ENCODE measurements at places on chromosomes 7 and 10. TPM values are rescaled to one million over a fixed set of nuclear protein-coding genes. Genes with fewer than 3 reads are reported as not detected.

- no peaks in the 10 kb centered on the region for H3K27me3 ChIP-seq
- no peak overlapping the region for H3K4me3 ChIP-seq
- no peak overlapping the region for H3K27ac ChIP-seq
- no peaks in the 10 kb centered on the region for H3K4me1 ChIP-seq
- no peak for DNase-seq
Observed at GRCh38 chr7:26136831-26137230, 15.2 kb upstream of the NFE2L3 start.

- no peaks in the 10 kb centered on the region for H3K27me3 ChIP-seq
- H3K4me3 ChIP-seq: no peak overlapping the region
- peak overlapping the region; percentile 36 for H3K27ac ChIP-seq
- no peak for DNase-seq
- H3K4me1 ChIP-seq: peaks cover 12% of the 10 kb centered on the region
Observed at GRCh38 chr7:44981035-44981706, 2.4 kb upstream of the MYO1G start.

DNA sequence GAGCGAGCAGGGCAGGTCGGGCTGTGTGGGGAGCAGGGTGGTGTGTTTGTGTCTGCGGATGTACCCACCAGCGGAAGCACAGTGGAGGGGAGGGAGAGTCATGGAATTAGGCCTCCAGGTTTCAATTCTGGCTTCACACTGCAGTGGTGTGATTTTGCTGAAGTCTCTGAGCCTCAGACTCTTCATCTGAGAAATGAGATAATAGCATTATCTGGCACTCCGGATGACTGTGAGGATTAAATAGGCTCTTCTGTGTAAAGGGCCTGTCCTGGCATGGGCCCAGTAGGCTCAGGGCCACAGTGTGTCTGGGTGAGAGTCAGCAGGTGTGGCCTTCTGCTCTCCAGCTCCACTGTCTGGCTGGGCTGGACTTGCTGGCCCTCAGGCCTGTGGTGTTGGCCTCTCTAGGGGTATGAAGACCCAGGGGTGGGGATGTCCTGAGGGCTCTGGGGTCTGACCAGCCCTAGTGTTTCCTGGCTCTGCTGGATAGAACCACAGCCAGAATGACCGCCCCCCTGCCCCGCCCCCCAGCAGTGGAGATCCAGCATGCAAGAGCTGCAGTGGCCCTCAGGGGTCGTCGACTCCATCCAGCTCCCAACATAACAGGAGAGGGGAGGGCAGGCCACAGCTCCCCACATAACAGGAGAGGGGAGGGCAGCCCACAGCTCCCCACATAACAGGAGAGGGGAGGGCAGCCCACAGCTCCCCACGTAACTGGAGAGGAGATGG, 178.6 kb downstream of the RPS24 start:
- H3K27ac ChIP-seq: no peak overlapping the region
- no peak overlapping the region for H3K4me3 ChIP-seq
- peak; percentile 47 for DNase-seq
- no peaks in the 10 kb centered on the region for H3K27me3 ChIP-seq

- no peak overlapping the region for H3K27ac ChIP-seq
- no peaks in the 10 kb centered on the region for H3K27me3 ChIP-seq
- H3K4me3 ChIP-seq: no peak overlapping the region
- H3K36me3 ChIP-seq: no peaks in the 10 kb centered on the region
- peaks cover 18% of the 10 kb centered on the region for H3K4me1 ChIP-seq
Observed at GRCh38 chr10:102545997-102546396, 42.2 kb downstream of the SUFU start.

- no peak overlapping the region for H3K27ac ChIP-seq
- no peak overlapping the region for H3K4me3 ChIP-seq
- no peak for DNase-seq
Observed at GRCh38 chr7:117319181-117319580, 3.7 kb downstream of the WNT2 start.

The C10orf90 gene
- not detected for total RNA-seq

DNA sequence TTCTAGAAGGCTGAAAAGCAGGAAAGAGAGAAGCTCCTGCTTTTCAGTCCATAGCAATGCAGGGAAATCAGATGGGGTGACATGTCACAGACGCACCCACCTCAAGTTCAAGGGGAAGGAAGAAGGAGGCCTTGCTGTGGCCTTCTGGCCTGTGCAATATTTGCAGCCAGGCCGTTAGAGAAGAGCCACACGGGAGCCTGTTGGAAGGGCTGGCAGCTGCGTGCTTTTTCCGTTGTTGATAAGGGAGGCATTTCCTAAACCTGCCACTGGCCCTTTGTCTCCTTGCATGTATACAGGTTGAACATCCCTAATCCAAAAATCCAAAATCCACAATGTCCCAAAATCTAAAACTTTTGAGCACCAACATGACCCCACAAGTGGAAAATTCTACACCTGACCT, 492.5 kb upstream of the ZMIZ1 start:
- H3K4me1 ChIP-seq: no peaks in the 10 kb centered on the region
- H3K4me3 ChIP-seq: no peak overlapping the region
- H3K27me3 ChIP-seq: no peaks in the 10 kb centered on the region
- no peaks in the 10 kb centered on the region for H3K36me3 ChIP-seq
- no peak overlapping the region for H3K27ac ChIP-seq

GRCh38 chr7:149060156-149060555, 30.4 kb downstream of the ZNF786 start:
- H3K4me3 ChIP-seq: no peak overlapping the region
- no peaks in the 10 kb centered on the region for H3K27me3 ChIP-seq
- no peaks in the 10 kb centered on the region for H3K4me1 ChIP-seq

The HYCC1 gene
- 54.4 TPM for total RNA-seq

The ARHGAP22 gene
- 2.9 TPM for total RNA-seq

GRCh38 chr7:68458010-68458908, 1140.0 kb upstream of the AUTS2 start:
- H3K4me3 ChIP-seq: no peak overlapping the region
- H3K27ac ChIP-seq: no peak overlapping the region
- DNase-seq: no peak
- H3K27me3 ChIP-seq: no peaks in the 10 kb centered on the region
- H3K36me3 ChIP-seq: no peaks in the 10 kb centered on the region

GRCh38 chr10:69477968-69478597, 26.8 kb downstream of the TSPAN15 start:
- no peak for DNase-seq
- no peaks in the 10 kb centered on the region for H3K27me3 ChIP-seq
- no peak overlapping the region for H3K4me3 ChIP-seq
- H3K27ac ChIP-seq: peak overlapping the region; percentile 89
- no peaks in the 10 kb centered on the region for H3K36me3 ChIP-seq

- H3K4me1 ChIP-seq: no peaks in the 10 kb centered on the region
- no peak overlapping the region for H3K27ac ChIP-seq
- no peaks in the 10 kb centered on the region for H3K27me3 ChIP-seq
- no peaks in the 10 kb centered on the region for H3K36me3 ChIP-seq
- DNase-seq: no peak
Observed at GRCh38 chr7:33392148-33392547, 262.8 kb downstream of the BBS9 start.

The CDNF gene
- total RNA-seq: 17.4 TPM

DNA sequence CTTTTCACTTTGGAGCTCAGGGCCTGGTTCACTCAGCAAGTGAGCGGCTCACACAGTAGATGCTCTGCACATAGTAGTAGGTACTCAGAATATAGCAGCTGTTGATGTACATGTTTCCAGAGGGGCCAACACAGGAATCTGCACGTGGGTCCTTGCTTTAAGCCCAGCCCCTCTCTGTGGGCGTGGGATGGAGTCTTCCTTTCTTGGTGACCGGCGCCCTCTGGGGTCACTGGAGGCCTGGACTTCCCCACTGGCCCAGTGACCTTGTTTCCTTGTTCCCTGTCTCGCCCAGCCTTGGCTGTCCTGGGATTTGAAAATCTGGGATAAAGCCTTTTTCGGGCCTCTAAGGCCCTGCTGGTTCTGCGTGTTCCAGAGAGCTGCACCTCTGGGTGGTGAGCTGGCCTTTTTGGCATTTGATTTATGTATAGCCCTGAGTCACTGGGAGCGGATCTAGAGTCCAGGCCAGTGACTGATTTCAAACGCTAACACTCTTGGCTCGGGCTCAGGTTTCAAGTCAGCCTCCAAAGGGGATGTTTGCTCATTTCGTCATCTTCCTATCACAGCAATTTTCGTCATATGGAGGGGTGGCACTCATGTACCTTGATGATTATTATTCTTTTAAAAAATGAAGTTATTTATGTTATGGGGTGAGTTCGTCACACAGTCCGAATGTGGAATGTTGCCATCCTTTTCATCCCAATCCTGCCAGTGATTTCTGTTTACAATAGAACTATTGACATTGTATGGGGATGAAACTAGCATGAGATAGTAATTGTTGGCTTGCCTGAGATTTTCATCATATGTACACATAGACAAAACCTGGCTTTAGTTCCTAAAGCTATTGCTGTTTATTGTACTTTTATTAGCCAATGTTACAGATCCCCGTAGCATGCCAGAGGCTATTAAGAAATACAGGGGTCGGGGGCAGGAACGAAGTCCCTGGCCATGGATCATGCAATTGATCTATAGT, 65.5 kb downstream of the CUX1 start:
- peak overlapping the region; percentile 31 for H3K4me3 ChIP-seq
- peak; percentile 91 for DNase-seq
- H3K4me1 ChIP-seq: peaks cover 73% of the 10 kb centered on the region
- peak overlapping the region; percentile 94 for H3K27ac ChIP-seq

DNA sequence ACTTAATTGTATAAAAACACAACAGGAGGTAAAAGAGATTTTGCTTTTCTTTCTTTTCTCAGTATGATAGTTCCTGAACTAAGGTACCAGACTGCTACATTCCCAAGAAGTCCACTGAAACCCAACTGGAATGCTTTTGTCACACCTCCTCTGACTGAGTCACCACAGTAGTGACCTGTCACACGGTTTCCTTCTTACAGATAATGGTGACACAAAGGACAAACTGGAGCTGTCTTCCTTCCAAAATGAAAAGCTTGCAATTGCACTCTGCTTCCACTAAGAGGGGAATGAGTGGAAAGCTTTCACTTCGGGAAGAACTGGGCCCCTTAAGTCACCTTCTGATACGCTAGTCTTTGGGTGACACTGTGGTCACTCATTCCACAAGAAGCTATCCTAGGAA, 122.2 kb downstream of the KMT2E start:
- peaks cover 52% of the 10 kb centered on the region for H3K36me3 ChIP-seq
- H3K27ac ChIP-seq: peak overlapping the region; percentile 16
- H3K4me1 ChIP-seq: peaks cover 7% of the 10 kb centered on the region
- no peaks in the 10 kb centered on the region for H3K27me3 ChIP-seq
- no peak overlapping the region for H3K4me3 ChIP-seq

The ZNF783 gene
- total RNA-seq: 6.3 TPM

GRCh38 chr7:30175636-30176147, 40.9 kb downstream of the MTURN start:
- peaks cover 83% of the 10 kb centered on the region for H3K4me1 ChIP-seq
- H3K27ac ChIP-seq: peak overlapping the region; percentile 87
- H3K36me3 ChIP-seq: no peaks in the 10 kb centered on the region
- no peak overlapping the region for H3K4me3 ChIP-seq
- H3K27me3 ChIP-seq: no peaks in the 10 kb centered on the region
- no peak for DNase-seq

GRCh38 chr7:26449175-26450165, 157.8 kb downstream of the SNX10 start:
- H3K27me3 ChIP-seq: no peaks in the 10 kb centered on the region
- DNase-seq: no peak
- H3K4me1 ChIP-seq: no peaks in the 10 kb centered on the region
- no peak overlapping the region for H3K27ac ChIP-seq
- no peak overlapping the region for H3K4me3 ChIP-seq
